Activated CD4-positive, CD25-positive, alpha-beta regulatory T cell treated with anti-CD3 and anti-CD28 coated beads, Interleukin-2, amount 50 U/mL, for 16 hours (primary cell): ENCODE measurements at places on chromosomes 12 and 14.

DNA sequence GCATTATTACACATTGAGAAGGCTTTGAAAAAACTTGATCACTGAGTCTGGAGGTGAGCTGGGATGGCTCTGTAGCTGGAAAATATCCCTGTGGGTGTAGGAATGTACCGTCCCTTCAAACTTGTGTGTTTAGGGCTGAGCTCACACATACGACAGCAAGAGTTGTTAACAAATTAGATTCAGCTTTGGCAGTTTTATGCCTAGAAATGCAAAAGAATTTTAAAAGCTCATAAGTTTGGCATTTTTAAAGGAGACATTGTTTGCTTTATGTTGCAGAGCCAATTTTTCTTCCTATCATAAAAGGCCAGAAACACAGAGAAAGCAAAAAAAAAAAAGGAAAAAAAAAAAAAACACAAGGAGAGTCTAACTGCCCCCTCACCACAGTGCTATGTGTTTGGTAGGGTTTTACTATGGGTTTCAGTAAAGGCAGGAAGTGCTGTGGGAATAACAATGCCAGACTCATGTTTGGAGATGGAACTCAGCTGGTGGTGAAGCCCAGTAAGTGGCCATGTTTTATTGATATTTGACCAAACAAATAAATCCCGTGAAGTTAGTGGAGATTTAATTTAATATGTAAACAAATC lies 78.4 kb downstream of the DAD1 start:
- no peak for DNase-seq

DNA sequence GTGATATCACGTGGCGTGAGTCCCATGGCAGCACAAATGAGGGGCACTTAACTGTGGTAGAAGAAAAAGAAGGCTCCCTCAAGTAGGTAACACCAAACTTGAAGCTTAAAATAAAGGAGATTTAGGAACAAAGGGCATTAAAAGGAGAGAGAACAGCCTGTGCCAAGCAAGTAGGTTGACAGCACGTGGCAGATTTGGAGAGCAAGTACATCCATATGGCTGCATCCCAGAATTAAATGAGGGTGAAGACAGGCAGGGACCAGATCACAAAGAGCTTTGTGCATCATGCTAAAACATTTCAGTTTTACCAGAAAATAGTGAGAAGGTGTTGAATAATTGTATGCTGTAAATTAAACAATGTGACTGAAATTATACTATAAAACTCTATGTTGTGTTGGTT lies 32.8 kb downstream of the KCNMB4 start:
- no peak for DNase-seq

- DNase-seq, result no peak
Measured at GRCh38 chr14:66152302-66152701, 333.9 kb upstream of the CCDC196 start.

GRCh38 chr14:73100334-73100733 lies 36.0 kb upstream of the PSEN1 start:
- DNase-seq, result no peak

DNA sequence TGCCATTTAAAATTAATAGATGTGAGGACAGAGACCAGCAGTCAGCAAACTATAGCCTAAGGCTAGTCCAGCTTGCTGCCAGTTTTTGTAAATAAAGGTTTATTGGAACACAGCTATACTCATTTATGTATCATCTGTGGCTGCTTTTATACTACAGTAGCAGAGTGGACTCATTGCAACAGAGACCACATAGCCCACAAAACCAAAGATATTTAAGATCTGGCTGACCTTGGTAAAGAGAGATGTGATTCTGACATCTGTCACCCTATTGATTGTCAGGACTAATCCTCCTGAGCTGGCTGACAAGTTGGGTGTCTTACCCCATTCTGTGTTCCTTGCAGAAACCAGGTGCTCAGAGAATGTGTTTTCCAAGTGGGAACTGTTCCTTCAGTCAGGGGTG lies 99.9 kb downstream of the BEGAIN start:
- DNase-seq, result no peak

GRCh38 chr12:43011383-43011926 lies 421.9 kb upstream of the PRICKLE1 start:
- DNase-seq, result no peak

- DNase-seq, result no peak
Measured at GRCh38 chr12:77947330-77947729, 116.6 kb downstream of the NAV3 start.

GRCh38 chr12:47164724-47165439 lies 85.1 kb upstream of the AMIGO2 start:
- DNase-seq, result no peak

GRCh38 chr14:24692382-24693352 lies 58.7 kb upstream of the GZMB start:
- no peak for DNase-seq

DNA sequence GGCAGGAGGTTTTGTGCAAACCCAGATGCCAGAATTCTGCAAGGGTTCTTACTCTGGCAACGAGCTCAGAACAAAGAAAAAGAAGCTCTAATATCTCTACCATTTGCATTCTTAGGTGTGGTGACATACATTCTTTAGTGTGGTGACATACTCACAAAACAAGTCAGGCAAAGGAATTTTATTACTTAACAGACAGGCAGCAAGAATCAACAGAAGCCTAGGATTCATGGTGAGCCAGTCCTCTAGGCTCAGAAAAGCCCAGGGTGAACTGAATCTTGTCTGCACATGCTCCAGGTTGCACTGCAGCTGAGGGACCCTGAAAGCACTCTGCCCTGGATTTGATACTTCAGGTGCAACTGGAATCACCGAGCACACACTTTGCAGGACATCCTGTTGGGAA lies 122.4 kb upstream of the PTPRQ start:
- no peak for DNase-seq

- DNase-seq, result no peak
Measured at GRCh38 chr12:62808166-62808879, 126.6 kb downstream of the PPM1H start.

DNA sequence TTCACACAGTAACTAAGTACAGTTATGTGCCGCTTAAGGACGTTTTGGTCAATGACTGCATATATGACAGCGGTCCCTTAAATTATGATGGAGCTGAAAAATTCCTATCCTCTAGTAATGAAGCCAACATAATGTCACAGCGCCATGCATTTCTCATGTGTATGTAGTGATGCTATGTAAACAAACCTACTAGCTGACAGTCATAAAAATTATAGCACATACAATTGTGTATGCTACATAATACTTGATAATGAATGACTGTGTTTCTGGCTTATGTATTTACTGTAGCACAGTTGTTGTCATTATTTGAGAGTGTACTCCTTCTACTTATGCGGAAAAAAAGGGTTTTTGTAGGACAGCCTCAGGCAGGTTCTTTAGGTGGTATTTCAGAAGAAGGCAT lies 99.7 kb downstream of the DACT1 start:
- DNase-seq, result no peak

- DNase-seq, result no peak
Measured at GRCh38 chr14:25759920-25760655, 710.1 kb upstream of the STXBP6 start.

GRCh38 chr14:58994130-58994529 lies 194.3 kb upstream of the DAAM1 start:
- DNase-seq, result no peak

DNA sequence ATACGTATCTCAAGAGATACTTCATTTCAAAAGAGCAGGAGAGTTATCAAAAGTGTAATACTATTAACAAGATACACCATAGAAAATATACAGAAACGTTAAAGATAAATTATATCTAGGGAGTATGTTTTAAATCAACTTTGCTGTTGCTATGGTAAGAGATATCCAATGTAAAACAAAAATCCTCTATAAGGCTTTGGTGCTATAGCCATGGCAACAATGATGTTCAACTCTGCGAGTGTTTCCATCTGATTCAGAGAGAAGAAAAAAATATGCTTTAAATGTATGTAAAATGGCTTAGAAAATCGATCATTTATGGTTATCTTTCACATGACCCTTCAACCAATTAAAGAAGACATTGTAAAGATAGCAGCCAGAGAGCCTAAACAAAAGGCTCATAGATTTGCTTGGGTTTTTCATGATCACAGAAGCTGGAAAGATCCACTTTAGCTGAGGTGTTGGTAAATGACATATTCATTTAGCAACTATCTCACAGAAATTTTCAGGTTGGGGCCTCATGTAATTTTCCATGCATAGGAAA lies 387.0 kb upstream of the GARIN6 start:
- no peak for DNase-seq
